ENCODE measurements at places on chromosomes 13 and 19.

DNA sequence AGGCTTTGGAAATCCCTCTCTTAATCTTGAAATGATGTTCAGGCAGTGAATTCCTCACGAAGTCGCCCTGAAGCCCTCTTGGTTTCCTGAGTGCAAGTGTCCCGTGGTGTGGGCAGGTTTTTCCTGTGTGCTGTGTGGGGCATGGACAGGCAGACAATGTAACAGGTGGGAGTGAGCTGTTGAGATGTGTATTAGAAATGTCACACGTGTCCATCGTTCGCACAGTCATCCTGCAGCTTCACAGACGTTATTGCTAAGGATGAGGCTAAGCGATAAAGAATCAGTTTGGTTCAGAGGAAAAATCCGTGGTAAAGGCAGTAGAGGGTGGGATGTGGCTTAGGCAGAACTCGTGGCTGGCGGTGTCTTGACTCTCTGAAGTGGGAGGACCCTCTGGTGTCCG lies 51.7 kb downstream of the SMARCA4 start:
- no peak for DNase-seq

GRCh38 chr13:51827254-51827653 lies 17.7 kb downstream of the TMEM272 start:
- DNase-seq = no peak

- no peak for DNase-seq
Observed at GRCh38 chr19:8214802-8215201, 5.6 kb downstream of the CERS4 start.

DNA sequence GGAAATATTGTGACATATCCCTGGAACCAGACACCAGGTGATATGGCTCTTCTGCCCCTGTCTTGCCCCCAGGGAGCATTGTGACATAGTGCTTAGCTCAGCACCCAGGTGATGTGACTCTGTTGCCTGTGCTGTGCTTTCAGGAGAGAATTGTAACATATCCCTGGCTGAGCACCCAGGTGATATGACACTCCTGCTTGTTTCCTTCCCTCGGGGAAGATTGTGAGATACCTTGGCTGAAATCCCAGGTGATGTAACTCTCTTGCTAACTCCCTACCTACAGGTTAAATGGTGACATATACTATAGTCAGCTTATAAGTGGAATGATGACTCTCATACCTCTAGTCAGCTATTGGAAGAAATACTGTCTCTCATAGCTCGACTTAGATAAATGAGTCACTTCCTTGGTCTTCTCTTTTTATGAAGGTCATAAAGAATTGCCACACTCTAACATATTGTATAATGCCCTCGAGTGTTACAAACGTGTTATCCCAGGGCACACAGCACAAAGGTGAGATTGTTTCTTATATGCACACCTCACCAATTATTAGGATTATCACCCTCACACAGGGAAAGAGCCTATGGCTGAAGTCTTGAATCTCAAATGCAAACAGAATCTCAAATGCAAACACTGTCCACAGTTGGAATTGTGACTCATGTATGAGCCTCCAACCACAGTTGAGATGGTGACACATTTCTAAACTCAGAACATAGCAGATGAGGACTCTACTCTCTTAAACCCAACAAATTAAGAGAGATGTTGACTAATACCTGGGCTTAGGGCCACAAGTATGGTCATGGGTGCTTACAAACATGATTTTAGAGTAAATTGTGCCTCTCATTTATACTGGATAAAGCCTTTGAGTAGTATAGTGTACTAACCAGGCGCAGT lies 32.7 kb upstream of the ZNF254 start:
- peak; percentile 85 for DNase-seq

- DNase-seq = no peak
Observed at GRCh38 chr19:18946918-18947317, 5.9 kb upstream of the HOMER3 start.

DNA sequence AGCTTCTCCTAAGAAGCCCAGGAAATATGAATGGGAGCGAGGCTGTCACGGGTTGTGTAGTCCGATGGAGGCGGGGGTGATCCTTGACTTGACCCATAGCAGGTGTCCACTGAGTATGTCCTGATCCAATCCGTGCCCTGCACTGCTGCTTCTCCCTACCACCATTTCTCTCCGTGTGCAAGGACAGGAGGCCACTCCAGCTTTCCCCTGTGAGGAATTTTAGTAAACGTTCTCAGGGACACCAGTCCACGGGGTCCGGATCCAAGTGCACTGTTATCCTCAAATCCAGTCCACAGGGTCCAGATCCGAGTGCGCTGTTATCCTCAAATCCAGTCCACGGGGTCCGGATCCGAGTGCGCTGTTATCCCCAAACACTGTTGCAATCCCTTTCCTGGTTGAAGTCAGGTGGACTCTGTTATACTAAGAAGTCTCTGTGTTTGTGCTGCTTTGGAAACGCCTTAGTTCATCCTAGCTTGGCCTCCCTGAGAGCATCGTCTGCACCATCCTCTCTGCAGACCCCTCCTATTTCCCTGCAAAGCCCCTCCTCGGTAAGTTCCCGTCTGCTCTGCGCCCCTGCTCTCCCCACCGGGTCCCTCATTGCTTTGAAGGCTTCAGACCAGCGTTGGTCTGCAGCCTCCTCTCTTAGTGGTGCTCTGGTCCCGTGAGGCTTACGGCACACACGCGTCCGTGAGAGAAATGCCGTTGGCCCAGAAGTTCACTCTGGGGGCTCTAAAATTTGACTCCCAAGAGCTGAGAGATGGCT lies 303.5 kb downstream of the TEX29 start:
- DNase-seq = no peak

DNA sequence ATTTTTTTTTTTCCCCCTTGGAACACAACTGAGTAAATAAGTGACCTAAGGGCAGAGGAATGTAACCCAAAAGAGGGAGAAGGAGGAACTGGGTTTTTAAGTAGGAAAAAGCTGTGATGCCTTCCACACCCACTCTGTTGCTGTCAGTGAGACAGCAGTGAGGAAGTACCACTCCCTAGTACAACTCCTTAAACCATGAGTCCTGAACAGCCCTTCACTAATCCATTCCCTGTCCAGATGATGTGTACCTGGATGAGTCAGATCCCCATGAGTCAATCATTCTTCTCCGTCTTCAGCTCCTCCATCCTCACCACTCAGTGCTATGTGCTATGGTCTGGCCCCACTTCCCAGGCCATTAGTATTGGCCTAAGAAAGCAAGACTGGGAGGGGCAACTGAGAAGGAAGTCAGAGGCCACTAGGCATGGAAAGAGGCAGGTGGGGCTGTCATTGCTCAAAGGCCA lies 12.9 kb upstream of the CXCL17 start:
- DNase-seq = no peak

- no peak for DNase-seq
Observed at GRCh38 chr13:40974460-40975407, 44.4 kb downstream of the ELF1 start.

DNA sequence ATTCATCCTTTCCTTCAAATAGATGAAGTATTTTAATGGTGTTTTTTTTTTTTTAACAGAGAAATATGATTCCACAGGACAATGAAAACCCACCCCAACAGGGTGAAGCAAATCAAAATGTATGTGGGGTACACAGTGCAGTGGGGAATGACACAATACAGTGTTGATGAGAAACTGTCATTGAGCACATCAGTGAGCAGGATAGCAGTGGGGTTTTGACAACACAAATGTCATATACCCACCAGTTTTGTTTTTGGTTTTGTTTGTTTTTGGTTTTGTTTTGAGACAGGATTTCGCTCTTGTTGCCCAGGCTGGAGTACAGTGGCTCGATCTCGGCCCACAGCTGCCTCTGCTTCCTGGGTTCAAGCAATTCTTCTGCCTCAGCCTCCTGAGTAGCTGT lies 29.2 kb downstream of the ZNF844 start:
- no peak for DNase-seq

- DNase-seq = no peak
Observed at GRCh38 chr13:50916701-50917184, 7.2 kb downstream of the RNASEH2B start.

DNA sequence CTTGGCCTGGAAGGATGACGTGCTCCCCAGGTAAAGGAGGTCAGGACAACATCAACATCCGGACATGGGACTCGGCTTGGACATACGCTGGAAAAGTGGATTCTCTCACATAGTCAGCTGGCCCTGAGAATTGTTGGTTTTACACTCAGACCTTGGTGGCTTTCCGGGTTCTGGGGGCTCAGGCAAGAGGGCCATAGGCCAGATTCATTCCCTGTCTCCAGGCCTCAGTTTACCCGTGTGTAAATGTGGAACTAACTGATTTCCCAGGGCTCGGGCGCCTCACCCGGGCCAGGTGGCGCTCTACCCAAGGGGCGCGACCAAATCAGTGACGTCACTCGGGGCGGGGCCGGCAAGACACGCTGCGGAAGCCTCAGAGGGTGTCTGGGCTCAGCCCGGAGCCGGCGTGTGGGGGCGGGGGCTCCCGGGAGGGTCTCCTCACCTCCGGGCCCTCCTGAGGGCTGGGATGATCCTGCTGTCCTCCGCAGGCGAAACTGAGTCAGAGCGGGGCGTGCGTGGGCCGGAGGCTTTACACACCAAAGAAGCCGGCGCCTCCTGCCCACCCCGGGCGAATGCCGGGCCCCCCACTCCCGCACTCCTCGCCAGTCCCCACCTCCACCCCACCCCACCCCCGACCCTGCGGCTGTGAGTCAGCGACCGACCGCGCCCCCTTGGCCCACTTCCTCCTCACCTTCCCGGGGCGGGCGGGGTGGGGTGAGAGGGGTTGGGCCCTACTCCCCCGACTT lies 862 bp upstream of the VASP start:
- DNase-seq = peak; percentile 94

GRCh38 chr13:82436099-82436585 lies 1446.1 kb downstream of the SLITRK1 start:
- no peak for DNase-seq

GRCh38 chr19:31329819-31330218 lies 19.4 kb downstream of the TSHZ3 start:
- DNase-seq = no peak

DNA sequence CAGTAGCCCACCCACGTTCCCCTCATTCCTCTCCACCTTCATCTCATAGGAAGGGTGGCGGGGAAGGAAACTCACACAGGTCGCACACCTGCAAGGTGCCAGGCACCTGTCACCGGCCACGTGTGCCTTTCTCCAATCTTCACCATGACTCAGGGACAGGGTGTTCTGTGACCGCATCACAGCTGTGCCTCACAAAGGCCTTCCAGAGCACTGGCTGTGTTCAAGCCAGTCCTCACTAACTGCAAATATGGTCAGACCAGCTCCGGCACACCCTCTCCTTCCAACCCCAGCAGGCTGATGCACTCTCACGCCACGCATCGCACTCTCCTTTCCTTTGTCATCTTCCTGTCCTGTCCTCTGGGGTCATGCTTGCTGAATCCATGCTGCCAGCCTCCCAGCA lies 415.9 kb downstream of the IRS2 start:
- DNase-seq = no peak

- no peak for DNase-seq
Observed at GRCh38 chr19:2720777-2721569, at the start of gene DIRAS1. Gene DIRAS1 (minus strand): TSS chr19:2721372. CDS start chr19:2717806, 3,566 bp downstream.

GRCh38 chr19:56269348-56269747 lies 3.2 kb upstream of the EDDM13 start:
- DNase-seq = no peak

DNA sequence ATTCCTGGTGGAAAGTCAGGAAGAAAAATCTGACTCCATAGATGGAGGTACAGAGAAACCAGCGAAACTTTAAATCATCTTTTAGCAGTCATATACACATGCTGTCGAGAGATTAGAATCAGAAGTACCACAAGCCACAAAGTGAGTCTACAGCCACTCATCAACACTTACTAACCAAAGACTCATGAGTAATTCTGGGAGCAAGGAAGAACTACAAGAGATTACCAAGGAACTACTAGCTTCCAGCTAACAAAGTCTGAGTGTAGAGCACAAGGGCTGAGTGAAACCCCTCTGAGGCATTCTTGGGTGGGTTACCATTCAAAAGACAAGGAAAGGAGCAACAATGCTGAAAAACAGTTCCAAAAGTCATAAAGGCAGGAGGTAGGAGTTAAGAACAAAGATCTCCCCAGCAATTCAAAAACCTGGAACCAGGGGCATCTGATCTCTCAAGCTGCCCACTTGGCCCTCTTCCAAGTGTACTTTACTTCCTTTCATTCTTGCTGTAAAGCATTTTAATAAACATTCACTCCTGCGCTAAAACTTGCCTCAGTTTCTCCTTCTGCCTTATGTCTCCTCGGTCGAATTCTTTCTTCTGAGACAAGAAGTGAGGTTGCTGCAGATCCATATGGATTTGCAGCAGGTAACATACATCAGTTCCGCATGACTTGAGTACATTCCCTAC lies 13.0 kb downstream of the RBM26 start:
- DNase-seq = peak; percentile 82

GRCh38 chr13:45225370-45225769 lies 24.5 kb upstream of the KCTD4 start:
- DNase-seq = no peak

DNA sequence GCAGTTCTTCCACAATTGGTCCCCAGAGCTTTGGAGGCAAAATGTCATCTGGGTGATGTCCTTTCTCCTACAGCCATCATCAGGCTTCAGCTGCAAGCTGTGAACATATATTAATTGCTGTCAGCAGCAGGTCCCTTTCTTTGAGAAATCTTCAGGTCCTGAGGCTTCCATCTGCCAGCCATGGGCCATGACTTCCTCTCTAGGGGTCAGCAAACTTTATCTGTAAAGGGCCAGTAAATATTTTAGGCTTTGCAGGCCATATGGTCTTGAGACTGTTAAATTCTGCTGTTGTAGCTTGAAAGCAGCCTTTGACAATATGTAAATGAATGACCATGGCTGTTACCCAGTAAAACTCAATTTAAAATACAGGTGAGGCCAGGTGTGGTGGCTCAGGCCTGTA lies 27.1 kb downstream of the SERP2 start:
- DNase-seq = no peak

DNA sequence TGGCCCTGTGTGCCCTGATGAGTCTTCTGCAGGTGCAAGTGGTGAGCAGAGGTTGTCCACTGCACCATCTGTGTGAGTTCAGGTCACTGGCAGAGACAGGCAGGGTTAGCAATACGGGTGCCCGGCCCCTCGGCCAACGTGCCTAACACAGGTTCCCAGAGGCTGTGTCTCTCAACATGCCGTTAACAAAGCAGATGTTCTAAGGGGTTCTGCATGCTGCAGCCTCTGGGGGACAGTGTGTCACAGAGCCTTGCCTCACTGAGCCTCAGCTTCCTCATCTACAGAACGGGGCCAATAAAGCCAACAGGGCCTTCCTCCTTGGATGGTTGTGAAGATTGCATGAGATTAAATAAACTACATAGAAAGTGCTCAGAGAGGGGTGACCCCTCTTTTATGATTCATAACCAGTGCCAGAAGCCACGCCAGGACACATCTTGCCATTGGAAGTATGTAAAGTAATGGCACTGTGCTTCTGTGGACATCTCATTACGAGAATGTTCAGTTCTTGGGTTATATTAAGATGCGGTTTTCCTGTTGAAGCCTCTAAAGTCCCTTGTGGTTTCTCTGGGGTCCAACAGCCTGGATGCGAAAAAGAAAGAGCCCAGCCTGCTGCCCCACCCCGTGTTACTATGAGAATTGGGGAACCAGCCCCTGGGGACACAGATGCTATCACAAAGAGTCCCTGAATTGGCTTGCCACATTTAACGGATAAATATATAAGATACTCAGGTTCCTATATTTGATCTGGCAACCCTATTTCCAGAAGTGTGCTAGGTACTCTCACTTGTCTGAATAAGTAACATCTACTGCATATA lies 11.2 kb upstream of the ARHGEF18 start:
- no peak for DNase-seq
